Thyroid gland (tissue), 4 donors: ENCODE measurements at places on chromosomes 13 and 19.
A peak's percentile ranks its signal among the peaks of the same experiment; 100 is the strongest.

DNA sequence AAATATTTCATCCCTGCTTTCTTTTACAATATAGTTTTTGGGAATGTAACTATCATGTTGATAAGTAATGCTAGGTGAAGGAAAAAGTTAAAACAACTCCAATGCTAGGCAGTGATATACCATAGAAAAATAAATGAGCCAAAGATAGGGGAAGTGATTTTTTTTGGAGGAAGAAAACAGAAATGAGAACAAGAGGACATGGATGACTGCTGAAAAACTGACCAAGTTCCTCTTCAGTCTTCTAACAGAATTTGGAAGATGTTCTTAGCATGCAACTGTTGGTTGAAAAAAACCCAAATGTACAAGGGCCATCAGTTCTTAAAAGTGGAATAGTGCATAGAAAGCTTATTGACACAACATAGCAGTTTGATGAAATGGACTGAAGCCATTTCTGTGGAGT lies 262.5 kb upstream of the STARD13 start:
- DNase-seq, result no peak

GRCh38 chr19:30116530-30116929 lies 174.5 kb downstream of the URI1 start:
- no peak for DNase-seq

GRCh38 chr19:33813391-33814101 lies 16.9 kb downstream of the KCTD15 start:
- no peak for DNase-seq

DNA sequence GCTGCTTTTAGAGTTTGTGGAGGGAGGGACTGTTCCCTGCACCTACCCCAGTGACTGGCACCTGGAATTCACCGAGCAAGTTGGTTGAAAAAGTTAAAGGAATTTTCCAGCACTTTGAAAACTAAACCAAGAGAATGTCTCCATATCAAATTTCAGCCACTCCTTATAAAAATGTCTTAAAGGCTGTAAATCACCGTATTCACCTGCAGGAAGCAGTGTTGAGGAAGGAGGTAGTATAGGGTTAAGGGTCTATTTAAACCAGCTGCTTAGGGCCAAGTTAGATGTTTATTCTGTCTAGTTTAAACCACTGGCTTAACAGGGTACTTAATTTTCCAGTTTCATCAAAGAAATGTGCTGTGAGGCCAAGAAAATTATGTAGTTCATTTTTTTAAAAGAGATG lies 3.8 kb upstream of the RAB20 start:
- peak; percentile 49 for DNase-seq

DNA sequence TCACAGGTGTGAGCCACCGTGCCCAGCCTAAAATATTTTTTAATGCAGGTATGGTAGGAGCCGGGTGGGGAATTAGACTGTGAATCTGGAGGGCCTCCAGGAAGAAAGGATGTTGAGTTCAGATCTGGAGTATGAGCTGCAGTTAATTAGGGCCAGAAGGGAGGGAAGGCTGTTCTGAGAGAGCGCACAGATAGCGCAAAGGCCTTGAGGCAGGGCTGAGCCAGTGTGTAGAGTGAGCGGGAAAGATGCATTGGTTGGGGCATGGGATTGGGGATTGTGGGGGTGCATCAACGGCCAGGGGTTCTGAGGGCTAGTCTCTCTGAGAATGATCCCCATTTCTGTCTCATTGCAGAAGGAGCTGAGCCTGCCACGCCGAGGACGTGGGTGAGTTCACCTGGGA lies 9.7 kb downstream of the MAST3 start:
- DNase-seq, result no peak

DNA sequence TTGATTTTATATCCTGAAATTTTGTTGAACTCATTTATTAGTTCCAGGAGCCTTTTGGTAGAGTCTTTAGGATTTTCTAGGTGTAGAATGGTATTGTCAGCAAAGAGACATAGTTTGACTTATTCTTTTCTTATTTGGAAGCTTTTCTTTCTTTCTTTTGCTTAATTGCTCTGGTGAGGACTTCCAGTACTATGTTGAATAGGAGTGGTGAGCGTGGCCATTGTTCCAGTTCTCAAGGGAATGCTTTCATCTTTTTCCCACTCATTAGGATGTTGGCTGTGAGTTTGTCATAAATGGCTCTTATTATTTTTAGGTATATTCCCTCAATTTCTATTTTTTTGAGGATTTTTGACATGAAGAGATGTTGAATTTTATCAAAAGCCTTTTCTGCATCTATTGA lies 182.2 kb upstream of the SPRY2 start:
- DNase-seq, result no peak

DNA sequence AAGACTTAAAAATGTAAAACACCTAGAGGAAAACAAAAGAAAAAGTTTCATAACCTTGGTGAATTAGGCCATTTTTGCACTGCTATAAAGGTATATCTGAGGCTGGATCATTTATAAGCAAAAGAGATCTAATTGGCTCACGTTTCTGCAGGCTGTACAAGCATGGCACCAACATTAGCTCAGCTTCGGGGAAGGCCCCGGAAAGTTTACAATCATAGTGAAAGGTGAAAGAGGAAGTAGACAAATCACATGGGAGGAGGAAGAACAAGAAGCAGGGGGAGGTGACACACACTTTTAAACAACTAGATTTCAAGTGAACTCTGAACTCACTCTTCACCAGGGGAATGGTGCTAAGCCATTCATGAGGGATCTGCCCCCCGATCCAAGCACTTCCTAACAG lies 1358.5 kb upstream of the PCDH9 start:
- no peak for DNase-seq

DNA sequence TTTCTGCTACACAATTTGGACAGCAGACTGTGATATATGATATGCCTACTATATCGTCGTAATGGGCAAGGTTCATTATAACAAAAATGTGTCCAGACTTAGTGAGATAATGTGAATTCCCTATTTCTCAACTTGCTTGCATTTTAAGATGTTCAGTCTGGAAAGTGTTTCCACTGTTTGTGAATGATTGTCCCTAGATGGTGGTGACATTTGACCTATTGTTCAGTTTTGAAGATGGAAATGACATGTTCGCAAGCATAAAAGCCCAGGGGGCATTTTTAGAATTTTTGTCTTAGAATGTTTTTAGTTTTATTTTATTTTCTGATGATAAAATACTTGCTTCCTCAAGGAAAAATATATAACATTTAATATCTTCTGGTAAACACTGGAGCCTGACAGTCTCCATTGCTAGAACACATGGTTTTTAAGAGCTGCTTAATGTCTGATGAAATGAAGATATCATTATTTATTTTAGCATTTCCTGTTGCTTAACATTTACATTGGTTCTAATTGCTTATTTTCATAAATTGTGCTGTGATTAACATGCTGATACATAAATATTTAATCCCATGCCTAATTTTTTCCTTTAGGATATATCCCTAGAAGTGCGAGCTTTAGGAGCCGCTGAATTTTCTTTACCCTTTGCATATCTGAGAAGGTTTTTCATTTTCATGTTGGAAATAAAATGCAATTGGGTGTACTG lies 27.1 kb downstream of the MBNL2 start:
- no peak for DNase-seq

DNA sequence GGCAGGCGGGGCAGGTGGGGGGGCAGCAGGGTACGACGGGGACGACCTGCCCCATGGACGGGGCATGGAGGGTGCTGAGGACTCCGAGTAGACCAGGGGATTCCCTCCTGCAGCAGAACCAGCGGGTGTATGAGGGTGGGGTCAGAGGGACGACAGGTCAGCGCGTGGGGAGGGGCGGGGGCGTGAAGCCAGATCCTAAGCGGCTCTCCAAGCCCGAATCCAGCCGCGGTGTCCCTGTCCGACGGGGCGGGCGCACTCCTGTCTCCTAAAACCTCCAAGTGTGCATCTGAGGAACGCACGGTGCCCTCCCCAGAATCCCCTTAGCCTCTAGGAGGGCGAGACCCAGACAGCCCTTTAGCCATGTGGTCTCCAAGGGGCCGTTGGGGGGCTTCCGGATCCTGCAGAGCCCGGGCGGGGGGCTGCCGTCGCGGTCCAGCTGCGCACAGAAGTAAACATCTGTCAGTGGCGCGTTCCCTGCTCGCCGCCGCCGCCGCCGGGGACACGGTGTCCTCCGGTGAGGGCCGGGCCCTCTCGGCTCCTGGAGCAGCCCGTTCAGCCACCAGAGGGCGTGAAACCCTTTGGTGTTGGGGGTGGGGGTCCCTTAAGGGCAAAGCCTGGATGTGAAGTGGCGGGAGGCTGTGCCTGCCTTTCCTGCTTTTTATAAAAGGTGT lies 730 bp downstream of the NRTN start:
- peak; percentile 82 for DNase-seq

DNA sequence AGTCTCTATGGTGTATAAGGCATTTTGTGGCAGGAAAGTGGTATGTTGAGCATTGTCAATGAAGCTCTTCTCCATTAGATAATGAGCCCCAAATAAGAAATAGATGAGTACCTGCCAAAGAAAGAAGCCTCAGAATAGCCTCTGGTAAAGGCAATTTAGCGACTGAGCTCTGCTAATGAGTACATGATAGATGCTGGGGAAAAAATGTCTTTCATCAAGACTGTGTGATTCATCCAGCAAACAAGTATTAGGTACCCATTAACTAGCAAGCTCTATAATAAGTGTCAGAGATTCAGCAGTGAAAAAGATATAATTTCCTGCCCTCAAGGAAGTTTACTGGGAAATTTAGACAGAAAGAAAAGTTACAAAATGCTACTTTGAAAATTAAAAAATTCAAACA lies 294.6 kb downstream of the ITGBL1 start:
- no peak for DNase-seq

GRCh38 chr13:25432691-25433090 lies 60.9 kb downstream of the ATP8A2 start:
- no peak for DNase-seq

DNA sequence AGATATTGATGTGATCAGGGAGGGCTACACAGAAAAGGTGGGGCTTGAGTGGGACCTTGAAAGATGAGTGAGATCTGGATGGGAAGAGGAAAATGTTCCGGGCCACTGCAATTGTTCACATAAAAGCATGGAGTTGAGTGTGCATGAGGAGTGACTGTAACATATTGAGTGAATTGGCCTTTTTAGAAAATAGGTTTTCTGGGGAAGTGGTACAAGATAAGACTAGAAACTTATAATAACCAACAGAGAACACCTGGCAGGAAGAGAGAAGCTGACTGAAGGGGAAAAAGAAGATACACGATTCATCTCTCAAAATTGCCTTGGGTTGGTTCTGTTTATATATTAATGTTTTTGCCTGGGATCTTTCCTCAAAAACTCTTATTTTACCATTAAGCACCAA lies 32.2 kb downstream of the SLC10A2 start:
- no peak for DNase-seq

DNA sequence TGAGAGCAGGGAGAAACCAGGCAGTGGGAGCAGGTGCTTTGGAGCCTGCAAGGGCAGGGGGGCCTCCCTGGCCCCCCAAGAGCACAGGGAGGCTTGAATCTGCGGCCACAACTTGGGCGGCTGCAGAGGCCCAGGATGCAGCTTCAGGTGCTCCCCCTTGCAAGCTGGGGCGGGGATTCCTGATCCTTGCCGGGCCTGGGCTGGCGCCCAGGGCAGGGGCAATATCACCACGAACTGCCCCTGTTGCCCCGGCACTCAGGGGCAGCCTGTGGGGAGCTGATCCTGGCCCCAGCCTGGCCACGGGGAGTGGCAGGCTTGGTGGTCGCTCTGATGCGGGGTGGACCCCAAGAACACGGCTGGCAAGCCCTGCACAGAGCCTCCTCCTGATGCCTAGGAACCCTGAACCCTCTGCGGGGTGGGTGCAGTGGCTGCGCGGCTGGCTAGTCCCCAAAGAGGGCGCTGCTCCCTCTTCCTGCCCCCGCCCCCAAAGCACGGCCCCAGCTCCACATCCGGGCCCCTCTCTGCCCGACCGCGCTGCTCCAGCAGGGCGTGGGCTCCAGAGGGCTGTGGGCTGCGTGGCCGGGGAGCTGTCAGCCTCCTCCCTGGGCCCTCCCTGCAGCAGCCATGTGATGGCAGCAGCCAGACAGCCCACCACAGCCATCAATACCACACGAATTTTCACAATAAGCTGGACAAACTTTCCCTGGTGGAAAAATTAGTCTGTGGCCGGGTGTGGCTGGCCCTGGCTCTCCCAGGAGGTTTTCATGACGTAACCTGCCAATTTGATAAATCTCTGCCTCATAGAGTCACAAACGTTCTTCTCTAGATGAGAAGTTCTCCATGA lies 21.0 kb downstream of the TNFSF9 start:
- no peak for DNase-seq

DNA sequence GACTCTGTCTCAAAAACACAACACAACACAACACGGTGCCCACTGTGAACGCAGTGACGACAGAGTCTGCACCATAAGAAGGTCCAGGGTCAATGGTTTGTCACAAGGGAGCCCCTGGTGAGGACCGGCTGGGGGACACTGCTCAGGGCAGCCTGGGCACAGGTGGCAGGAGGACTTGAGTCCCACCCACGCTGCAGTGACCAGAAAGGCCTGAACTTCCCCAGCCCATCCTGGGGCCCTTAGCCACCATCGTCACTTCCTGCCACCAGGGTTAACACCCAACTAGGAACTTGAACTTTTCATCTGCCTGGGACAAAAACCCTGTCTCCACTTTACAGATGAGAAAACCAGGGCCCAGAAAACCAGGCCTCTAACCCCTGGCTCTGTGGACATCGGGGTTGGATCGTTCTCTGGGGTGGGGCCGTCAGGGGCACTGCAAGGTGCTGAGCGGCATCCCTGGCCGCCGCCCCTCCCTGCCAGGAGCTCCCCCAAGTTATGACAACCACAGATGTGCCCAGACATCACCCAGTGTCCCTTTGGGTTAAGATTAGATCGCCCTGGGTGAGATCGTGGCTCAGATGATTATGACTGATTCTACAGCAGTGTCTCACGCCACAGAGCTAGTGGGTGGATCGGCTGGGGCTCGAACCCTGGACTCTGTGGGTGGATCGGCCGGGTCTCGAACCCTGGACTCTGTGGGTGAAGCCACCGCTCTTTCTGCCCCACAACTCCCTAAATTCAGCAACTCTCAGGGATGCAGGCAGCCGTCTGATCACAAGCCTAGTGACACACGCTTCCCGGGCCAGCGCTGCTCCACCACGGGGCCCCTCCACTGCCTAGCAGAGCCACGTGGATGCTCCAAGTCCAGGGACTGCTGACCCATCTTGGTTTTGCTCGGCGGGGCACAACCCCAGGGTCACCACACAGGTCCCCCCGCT lies 14.0 kb downstream of the MOB3A start:
- no peak for DNase-seq

- no peak for DNase-seq
These were observed 15.8 kb upstream of the PTPRS start for GRCh38 chr19:5356428-5356827.

GRCh38 chr13:114225610-114226009 lies 9.1 kb upstream of the CDC16 start:
- no peak for DNase-seq

- DNase-seq, result no peak
These were observed 497.2 kb downstream of the DIAPH3 start for GRCh38 chr13:59666504-59666903.

- no peak for DNase-seq
These were observed 72.4 kb upstream of the CLDN10 start for GRCh38 chr13:95480131-95480545.
